ENCODE measurements at places on chromosomes 11 and 22.

GRCh38 chr11:129999407-129999806 is 3.2 kb downstream of the PRDM10 start:
- DNase-seq = no peak

DNA sequence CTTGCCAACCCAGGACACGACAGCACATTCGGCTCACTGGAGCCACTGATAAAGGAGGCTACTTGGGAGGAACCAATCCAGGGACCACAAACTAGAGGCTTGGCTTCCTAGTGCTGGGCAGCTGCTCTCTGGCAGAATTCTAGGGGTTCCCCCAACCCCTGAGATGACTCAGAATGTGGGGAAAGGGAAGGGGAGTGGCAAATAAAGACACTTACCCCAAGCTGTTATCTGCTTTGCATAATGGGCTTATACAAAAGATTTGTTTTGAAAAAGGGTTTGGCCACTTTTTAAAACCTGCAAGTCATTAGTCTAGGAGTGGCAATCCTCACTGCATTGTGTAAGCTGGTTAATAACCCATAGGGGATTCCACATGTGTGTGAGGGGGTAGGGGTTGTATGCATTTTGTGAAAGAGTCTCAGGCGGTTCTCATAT is 64.1 kb upstream of the LMO1 start:
- DNase-seq = no peak

- DNase-seq = no peak
These were observed 25.2 kb upstream of the MICALL1 start for GRCh38 chr22:37880668-37881440.

DNA sequence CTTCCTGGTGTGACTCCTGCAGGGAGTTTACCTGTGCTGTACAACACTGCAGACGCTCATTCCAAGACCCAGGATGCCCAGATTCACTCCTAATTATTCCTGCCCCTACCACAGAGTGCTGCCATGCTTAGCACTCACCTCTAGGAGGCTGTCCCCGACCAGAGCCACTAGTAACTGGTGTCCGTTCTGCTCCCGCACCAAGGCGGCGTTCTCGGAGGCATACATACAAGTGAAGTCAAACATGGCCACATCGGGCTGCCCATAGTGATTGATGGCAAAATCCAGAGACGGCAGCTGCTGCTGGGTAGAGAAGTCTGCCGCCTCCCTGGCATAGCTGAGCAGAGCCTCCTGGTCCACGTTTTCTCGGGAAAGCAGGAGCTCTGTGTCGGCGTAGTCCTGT is 122.3 kb upstream of the BID start:
- DNase-seq = no peak

- no peak for DNase-seq
These were observed 47.6 kb downstream of the NECTIN1 start for GRCh38 chr11:119681361-119681910.

DNA sequence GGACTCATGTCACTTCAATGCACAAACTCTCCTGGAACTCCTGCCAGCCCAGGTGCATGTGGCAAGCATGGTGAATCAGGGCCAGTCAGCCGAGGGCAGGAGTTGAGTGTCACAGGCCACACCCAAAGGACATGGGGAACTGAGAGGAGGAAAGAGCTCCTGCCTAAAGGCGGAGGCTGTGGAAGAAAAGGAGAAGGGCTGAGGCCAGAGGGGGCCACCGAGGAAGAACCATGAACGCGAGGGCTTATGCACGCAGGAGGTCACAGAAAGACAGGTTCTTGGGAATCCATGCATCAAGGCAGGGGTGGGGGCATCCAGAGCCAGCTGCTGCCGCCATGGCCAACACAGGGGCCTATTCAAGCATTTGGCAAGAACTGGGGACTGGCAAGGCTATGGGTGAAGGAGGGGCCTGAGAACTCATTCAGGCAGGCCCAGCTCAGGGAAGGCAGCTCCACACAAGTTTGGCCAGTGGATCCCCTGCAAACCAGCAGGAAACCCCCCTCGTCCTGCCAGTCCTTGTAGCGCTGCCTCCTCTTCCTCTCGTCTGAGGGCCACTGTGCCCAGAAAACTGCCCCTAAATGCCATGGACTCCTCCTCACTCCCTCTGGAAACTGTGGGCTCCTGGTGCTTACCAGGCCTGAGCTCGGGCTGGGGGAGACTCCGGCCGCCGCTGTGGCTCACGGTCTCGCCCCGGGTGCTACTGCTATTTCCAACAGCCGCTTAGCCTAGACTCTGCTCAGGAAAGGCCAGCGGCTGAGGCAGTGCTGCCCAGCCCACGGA is 15.4 kb downstream of the PPM1F start:
- DNase-seq = no peak

GRCh38 chr11:79440571-79441460 is at the start of gene TENM4:
Gene TENM4, minus strand, starts transcription at chr11:79441030. Its CDS starts 371,086 bp downstream, at chr11:79069944.
- no peak for DNase-seq

- no peak for DNase-seq
These were observed 17.4 kb downstream of the AMOTL1 start for GRCh38 chr11:94785509-94785908.

GRCh38 chr11:108912581-108912980 is 247.7 kb downstream of the DDX10 start:
- DNase-seq = no peak

DNA sequence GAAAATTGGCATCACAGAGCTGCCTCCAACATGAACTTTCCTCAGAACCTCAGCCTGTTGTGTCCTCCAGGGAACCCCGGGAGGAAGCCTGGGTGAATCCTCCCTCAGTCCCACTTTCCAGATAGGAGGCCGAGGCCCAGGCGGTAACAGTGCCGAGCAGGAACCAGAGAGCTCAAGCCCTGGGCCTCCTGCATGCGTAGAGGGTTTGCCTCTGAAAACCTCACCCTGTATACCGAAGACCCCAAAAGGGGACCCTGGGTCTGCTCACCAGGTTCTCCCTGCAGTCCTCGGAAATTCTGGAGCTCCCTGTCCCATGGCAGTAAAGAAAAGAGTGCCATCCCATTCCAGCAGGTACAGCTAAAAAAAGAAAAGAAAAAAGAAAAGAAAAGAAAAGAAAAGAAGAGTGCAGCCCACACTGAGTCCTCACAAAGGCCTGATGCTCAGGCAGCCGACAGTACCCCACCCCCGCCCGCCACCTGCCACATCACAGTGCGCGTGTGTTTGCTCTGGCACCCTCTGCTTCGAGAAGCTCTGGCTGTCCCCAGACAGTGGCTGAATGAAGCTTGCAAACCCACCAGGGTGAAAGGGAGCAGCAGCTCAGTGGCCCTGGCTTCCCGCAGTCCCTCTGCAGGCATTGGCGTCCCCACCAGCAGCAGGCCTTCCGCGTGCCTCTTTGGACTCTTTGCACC is 28.4 kb upstream of the FADD start:
- DNase-seq = no peak

GRCh38 chr11:12413141-12414052 is 36.0 kb downstream of the PARVA start:
- no peak for DNase-seq

- DNase-seq = no peak
These were observed 49.2 kb upstream of the CCDC34 start for GRCh38 chr11:27412192-27412691.

DNA sequence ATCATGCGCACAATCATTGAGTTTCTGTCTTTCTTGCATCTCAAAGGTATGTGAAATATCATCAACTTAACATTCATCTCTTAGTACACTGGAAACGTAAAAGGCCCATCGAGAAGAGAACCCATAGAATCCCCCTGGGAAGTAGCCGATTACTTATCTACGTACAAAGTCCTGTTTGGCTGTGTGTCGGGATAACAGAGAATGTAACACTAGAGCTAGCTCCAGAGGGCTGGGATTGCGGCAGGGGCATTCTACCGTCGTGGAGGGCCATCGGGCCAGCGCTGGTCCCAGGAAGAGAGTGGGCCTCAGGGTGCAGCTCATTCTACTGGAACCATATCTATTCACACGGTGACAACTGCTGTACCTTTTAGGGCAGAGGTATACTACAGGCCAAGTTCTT is 4.5 kb downstream of the GAL start:
- no peak for DNase-seq

GRCh38 chr11:19510468-19510867 is 202.2 kb upstream of the NAV2 start:
- no peak for DNase-seq

- no peak for DNase-seq
These were observed 17.4 kb downstream of the LMO2 start for GRCh38 chr11:33874433-33874832.

DNA sequence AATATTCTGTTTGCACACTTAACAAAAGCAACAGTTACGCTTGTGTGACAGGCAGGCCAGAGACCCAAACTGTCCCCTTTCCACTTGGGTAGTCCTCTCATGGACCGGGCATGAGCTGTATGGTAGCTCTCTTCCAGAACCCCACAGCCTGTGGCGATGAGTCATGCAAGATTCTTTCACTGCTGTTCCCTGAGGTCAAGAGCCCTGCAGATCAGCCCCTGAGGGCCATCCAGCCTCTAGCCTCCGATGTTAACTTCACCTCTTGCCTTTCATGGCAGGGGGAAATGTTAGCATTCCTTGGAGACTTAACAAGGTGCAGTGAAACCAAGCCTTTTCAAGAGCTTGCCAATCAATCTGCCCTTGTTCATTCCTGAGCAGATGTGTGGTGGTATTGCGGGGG is 63.2 kb upstream of the DEUP1 start:
- no peak for DNase-seq

GRCh38 chr11:46380340-46381047 is 975 bp upstream of the MDK start:
- DNase-seq = peak; percentile 31

- DNase-seq = no peak
These were observed 185.6 kb upstream of the MTMR2 start for GRCh38 chr11:96109331-96110030.

DNA sequence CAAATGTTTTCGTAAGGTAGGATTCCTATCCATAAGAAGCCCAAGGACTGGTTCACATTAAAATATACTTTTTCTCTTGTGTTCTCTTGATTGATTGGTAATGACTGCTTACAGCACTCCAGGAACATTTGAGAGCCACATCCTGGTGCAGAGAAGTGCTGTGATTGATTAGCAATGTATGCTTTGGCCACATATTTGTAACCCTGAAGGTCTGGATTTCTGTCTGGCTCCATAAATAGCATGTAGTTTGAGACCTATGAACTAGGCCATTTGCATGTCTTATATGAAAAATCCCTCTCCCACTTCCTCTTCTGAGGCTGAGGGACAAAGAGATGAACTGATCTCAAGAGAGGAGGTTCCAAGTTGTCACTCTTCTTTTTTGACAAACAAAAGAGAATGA is 49.3 kb upstream of the CD44 start:
- DNase-seq = no peak

GRCh38 chr11:76394411-76394810 is 13.3 kb downstream of the GVQW3 start:
- DNase-seq = no peak

DNA sequence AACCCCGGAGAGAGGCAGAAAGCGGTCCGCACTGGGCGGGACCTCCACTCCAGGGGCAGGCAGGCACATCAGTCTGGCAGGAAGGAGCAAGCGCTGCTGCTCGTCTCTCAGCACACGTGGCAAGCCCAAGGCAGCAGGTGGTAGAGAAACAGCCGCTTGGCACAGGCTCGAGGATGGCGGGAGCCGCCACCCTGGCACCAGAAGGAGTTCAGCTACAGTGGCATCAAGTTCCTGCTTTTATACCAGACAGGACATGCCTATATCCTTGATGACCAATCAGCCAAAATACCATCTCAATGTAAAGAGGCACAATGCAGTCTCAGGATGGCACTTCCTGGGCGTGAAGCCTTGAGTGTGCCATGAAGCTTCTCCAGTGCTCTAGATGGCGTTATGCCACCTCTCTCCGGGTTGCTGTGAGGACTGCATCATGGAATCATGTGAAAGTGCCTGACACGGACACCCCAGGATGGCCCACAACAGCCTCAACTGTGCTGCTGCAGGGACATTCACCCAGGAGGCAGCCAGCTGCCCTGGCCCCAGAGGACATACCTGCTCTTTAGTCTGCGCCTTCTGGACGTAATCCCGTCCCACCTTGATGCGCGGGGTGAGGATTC is 64.8 kb downstream of the APOL1 start:
- DNase-seq = no peak

- no peak for DNase-seq
These were observed 6.5 kb downstream of the KREMEN1 start for GRCh38 chr22:29079218-29079901.

- no peak for DNase-seq
These were observed 9.2 kb upstream of the MRGPRF start for GRCh38 chr11:69022260-69022659.

DNA sequence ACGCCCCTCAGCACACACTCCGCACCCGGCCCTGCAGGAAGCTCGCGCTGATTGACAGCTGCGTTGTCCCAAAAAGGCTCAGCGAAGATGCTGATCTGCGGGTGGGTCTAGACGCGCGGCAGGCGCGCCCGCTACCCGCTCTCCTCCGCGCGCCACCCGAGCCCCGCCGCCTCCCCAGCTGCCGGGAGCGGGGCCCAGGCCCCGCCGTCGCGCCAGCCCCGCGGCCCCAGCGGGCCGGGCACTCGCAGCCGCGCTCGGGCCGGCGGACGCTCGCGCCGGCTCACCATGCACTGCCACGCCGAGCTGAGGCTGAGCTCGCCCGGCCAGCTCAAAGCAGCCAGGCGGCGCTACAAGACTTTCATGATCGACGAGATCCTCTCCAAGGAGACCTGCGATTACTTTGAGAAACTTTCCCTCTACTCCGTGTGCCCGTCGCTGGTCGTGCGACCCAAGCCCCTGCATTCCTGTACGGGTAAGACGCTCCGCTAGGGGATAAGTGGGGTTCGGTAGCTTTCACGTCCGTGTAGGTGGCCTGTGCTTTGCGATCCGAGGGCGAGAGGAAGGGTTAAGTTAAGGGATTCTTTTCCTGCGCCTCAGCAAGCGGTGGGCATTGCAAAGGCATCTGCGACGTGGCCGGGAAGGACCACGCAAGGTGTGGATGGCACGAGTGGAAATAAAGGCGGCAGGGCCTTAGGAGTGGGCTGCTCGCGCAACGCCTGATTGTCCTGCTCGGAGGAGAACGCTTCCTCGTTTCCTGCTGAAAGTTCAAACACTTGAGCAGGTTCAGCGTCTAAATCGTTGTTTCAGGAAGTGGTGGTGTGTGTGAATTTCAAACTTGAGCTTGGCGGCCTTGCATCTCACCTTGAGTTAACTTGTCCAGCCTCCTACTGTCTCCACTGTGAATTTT is at the start of gene BARX2:
Gene BARX2 (plus strand): TSS at position 98 of the 907 bp plus-strand sequence. CDS start 188 bp downstream, at position 286.
- DNase-seq = no peak

All from activated CD4-positive, CD25-positive, alpha-beta regulatory T cell (primary cell).